ENCODE measurements at places on chromosomes 5 and 9. TPM values are rescaled to one million over a fixed set of nuclear protein-coding genes. Genes with fewer than 3 reads are reported as not detected.

DNA sequence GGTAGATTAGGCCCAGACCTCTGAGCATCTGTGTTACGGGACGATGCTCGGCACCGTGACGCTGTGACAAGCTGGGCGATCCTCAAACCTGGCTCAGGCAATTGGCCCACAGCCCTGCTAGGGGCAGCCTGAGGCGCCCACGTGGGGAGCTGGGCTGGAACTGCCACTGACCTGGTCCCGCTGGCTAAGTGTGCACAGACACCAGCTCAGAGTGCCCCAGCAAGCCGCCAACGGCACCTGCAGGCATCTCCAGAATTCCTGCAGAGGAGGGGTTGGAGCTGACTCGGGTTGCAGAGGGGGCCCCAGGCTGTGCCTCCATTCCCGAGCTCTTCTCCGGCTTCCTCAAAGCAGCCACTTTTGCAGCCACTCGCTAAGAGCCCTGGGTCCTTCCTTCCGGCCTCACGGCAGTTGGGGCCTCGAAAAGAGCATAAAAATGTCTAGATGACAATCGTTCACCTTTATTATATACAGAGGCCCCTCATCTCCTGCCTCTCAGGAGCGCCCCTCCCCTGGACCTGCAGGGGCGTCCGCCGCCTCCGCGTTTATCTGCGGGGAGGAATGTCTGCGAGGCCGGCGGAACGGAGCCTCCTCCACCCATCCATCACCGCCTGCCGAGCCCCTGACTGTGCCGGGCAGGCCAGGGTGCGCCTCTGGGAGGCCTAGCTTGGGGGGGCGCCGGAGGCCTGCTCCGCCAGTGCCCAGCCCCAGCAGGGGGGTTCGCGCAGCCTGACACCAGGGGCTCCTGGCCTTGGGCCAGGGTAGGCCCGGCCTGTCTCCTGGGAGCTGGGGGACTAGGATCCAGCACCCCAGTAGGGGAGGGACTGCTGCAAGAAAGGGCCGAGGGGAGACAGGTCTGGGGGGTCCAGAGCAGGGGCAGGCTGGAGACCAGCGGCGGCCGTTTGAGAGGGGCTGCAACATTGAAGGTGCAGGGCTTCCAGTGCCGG is 144.9 kb downstream of the BARX1 start:
- peak; percentile 52 for DNase-seq

DNA sequence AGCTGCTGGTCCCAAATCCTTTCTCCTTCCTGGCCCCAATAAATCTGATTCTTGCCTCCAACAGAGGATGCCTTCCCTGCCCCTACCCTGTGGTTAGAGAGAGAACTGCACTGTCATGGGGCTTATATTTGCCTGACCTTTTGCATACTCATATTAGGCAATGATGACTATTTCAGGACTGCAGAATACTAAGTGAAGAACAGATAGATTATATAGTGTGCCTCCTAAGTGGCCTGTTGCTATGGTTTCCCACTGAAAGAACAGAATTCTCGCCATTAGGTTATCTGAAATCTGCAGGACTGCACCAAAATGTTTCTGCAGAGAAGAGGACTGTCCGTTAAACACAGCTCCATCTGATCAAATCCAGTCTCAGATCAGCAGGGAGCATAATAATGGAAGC is 87.3 kb upstream of the CCNG1 start:
- no peak for DNase-seq

- no peak for DNase-seq
These were observed 15.5 kb upstream of the SOWAHA start for GRCh38 chr5:132797651-132798050.

DNA sequence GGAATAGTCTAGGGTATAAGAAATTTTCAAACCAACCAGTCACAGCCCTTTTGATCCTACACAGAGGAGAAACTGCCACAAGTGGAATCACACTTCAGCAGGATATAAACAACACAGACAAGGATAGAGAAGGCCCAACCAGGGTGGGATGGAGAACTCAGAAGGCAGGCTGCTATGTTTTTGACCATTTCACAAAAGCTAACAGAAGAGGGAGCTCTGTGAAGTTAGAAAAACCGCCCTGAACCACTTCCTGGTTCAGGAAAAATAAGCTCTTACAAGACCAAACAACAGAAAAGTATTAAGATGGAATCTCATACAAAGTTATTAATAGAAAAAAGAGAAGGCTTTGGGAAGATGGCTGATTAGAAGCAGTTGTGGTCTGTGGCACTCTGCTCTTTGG is 960 bp upstream of the IFNB1 start:
- DNase-seq = no peak

- no peak for DNase-seq
These were observed 80.5 kb downstream of the PAPPA start for GRCh38 chr9:116234081-116234480.

DNA sequence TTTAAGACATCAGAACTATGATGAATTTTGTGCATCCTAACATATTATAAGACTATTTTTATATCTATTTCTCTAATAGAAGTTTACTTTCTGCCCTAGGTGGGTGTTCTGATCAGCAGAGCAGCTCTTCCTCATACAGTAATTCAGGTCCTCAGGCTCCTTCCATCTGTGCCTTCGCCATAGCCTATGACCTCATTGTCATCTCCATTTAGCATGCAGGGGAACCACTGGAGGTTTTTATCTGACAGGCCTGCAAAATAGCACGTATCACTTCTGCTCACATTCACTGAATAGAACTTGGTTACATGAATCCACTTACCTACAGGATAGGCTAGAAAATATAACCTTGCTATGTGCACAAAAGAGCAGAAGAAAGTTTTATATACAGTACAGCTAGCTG is 159.4 kb upstream of the CCNH start:
- DNase-seq = no peak

DNA sequence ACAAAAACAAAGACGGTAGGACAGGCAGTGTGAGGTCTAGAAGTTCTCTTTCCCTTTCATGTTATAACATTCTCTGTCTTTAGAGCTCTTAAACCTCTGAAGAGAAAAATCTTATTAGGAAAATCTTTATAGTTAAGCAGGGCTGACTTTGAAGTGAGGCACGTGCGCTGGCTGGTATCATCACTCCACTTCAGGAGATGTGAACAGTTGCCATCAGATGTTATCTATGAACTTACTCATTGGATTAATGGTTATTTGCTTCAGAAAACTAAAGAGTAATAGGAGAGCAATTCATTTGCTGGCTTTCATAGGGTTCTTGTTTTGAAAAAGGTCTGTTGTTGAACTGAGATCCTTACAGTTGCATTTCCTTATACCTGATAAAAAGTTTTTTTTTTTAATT is 25.7 kb downstream of the LRRTM2 start:
- DNase-seq = no peak

DNA sequence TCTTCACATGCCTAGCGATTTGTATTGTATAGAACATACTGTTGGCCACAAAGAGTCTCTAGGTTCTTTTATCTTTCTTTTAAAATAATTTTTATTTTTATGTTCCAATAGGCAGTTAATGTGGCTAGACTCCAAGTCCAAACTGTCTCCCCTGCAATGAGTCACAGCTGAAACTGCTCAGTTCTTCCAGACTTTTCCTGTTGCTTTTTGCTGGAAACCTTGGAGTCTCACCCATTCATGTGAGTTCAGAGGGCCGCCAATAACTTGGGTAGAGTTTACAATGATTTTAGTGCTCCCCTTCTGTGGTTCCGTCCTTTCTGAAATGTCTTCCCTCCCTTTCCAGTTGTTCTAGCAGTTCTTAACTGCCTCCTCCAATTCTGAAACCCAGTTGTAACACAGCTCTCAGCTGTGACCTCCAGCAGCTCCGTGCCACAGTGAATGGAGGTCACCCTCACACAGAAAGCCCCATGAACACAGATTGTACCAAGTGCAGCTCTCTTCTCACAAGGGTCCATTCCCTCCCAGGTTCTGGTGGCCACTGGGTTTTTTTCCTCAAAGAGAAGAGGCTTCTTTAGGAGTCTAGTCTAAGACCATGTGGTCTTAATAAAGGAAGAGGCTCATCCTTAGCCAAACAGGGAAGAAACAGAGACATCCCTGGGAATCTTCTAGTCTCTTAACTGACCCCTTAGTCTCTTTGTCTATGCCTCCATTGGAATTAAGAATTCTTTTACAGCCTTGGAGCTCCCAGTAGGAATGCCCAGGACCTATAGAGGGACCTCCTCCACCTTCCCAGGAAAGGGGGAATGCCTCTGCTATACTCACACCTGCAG is 198.5 kb downstream of the SPOCK1 start:
- DNase-seq = no peak

GRCh38 chr5:155085282-155085989 is 71.9 kb downstream of the KIF4B start:
- no peak for DNase-seq

DNA sequence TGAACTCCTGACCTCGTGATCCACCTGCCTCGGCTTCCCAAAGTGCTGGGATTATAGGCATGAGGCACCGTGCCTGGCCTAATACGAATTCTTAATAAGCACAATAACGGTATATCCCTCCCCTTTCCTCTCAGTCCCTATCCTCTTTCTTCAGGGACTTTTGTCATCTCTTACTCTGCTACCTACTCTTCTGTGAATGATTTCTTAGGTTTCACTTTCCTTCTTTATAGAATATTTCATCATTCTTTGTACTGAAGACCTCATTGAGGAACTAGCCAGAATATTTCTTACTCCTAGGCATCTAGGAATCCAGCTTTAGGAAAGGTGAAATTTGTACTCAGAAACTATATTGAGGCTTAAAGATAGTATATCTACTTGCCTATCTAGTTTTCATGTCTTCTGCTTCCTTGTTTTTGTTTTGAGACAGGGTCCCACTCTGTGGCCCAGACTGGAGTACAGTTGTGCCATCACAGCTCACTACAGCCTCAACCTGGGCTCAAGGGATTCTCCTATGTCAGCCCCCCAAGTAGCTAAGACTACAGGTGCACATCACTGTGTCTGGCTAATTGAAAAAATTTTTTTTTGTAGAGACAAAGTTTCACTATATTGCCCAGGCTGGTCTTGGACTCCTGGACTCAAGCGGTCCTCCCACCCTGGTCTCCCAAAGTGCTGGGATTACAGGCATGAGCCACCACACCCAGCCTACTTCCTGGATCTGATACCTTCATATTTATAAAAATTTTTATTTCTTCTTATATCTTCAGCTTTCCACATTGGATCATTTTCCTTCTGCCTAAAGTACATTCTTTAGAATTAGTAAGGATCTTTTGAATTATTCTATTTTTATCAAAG is 69.7 kb downstream of the GPBP1 start:
- DNase-seq = no peak

GRCh38 chr9:1273859-1274258 is 223.7 kb downstream of the DMRT2 start:
- no peak for DNase-seq

Gene ARHGEF28
- 22.3 TPM for total RNA-seq

Gene PDZD2
- 70.9 TPM for total RNA-seq

Gene PCDHAC1
- total RNA-seq = 3.7 TPM

Gene BHMT
- not detected for total RNA-seq

Gene SV2C
- 0.32 TPM for total RNA-seq

Gene FXN
- 12.4 TPM for total RNA-seq

Gene DHFR
- 9.0 TPM for total RNA-seq

Gene PIP5KL1
- total RNA-seq = 3.5 TPM

Gene SURF6
- 15.9 TPM for total RNA-seq

Gene DCANP1
- not detected for total RNA-seq

All from upper lobe of right lung (tissue), 1 donor.